ENCODE measurements at places on chromosomes 16 and 17.
A peak's percentile ranks its signal among the peaks of the same experiment; 100 is the strongest.

DNA sequence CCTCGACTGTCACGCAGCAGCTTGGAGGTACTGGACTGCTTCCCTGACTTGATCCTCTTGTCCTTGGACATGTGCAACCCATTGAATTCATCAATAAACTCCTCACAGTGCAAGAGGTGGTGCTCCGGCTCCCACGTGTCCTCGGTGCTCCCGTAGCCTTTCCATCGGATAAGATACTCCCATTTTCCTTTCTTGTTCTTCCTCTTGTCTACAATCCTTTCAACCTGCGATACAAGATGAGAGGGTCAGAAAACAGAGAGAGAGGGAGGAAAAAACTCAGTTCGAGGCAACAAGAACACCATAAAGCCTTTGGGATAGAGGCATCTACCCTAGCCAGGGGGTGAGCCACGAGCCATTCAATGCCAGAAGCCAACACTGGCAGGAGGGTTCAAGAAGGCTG is 119.5 kb downstream of the CDYL2 start:
- ATAC-seq, result no peak

DNA sequence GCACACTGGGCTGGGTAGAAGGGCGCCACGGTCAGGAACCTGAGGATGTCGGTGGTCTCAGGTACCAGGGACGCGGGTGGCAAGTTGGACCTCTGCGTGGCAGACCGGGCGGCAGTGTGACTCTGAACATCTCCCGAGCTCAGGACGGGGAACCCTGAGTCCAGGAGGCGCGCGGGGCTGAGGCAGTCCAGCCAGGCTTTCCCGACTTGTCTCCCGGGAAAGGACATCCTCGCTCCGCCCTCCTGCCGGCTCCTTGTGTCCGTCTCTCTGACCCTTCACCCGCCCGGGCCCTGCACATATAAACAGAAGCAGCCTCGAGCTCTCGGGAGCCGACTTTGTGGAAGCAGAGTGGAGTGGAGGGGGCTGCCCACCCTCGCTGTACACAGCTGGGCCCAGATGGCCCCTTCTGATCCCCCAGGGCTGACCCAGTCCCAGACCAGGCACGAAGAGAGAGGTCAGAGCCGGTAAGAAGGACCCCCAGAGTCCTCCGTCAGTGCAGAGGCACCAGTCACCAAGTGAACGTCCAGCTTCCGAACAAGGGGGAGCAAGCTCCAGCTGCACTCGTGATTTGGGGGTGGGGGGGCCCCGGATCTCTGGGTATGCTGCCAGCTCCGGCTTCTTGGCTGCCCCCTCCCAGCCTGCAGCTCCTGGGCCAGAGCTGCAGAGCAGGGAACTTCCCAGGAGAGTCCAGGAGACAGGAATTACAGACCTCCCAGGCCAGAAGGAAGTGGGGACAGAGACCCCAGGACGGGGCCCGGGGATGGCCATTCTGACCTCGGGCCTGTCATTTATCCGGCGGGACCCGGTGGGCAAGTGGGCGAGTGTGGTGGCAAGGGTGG is 8.5 kb upstream of the P2RX1 start:
- no peak for ATAC-seq

GRCh38 chr17:34055606-34056005 is 199.5 kb upstream of the CCL2 start:
- ATAC-seq, result no peak

DNA sequence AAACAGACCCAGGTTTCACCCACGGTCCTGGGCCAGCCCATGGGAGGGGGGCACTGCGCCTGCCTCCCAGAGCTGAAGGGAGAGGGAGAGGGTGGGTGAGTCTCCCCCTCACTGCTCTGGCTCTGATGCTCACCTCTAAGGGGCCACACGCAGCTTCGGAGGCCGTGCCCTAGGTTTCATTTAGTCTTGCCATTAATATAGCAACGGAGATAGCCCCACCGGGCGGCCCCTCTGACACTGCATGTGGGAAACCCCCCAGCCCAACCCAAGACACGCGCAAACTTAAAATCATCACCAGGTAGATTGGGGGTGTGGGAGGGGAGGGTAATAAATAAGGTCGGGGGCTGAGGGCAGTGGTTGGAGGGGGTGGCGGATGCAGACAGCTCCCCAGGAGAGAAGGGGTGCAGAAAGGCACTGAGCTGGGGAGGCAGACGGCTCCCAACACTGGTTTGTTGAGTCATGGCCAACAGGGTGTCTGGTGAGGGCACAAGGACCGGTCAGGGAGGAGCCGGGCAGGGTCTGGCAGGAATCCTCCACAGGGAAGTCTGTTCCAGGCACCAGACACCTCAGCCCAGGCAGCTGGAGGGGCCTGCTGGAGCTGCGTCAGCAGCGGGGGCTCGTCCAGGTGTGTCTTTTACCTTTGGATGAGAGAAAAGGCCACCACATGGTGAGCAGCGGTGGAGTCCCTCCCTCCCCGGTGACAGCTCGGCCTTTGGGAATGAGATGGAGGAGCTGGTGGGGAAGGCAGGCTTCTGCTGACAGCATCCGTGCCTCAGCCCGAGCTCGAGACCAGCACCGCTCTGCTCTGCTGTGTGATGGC is 32.0 kb upstream of the DOC2B start:
- no peak for ATAC-seq

DNA sequence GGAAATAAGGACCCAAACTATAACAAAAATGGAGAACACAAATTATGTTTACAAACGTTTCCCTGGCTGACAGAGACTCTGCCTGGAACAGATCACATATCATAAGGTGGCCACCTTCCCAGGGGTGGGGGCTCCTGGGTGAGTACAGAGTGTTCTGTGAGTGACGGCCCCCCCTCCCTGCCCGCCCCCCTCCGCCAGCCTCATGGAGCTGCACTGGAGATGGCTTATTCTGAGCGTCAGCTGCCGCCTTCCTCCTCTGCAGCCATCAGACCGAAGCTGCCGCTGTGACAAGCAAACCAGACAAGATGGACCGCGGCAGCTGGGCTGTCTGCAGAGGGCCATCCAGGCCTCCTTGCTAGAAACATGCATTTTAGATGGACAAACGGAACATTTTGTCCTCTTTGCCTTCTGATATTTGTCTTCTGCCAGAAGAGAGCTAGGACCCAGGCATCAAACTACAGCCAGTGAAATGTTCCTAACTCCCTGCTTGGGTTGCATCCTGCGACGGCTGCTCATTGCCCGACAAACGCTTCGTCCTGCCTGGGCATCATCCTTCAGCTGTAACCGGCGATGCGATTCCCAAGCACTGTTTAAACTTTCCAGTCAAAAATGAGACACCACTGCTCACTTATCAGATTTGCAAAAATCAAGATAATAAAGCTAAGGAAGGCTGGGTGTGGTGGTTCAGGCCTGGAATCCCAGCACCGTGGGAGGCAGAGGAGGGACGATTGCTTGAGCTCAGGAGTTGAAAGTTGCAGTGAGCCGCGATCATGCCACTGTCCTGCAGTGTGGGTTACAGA is 15.3 kb upstream of the RPTOR start:
- ATAC-seq, result no peak

DNA sequence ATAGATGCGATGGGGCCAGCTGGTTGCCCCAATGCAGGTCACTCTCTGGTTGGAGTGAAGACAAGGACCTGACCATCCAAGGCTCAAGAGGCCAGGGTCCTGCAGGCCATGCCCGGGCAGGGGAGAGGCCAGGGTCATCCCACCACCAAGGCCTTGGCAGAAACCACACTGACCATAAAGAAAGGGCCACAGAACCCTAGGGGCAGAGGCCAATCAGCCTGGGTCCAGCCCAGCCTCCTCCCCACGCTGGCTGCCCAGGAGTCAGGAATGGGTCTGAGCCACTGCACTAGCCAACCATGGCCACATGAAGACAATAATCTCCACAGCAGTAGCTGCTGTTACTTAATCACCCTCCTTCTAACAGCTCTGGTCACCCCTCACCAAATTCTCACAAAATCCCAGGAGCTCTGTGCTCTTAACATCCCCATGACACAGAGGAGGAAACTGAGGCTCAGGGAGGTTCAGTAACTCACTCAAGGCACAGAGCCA is 10.2 kb upstream of the BCAR1 start:
- ATAC-seq, result no peak

GRCh38 chr16:69699915-69700314 is 26.4 kb downstream of the NQO1 start:
- ATAC-seq, result no peak

GRCh38 chr17:78524870-78525510 is 52.2 kb downstream of the DNAH17 start:
- no peak for ATAC-seq

- no peak for ATAC-seq
Observed at GRCh38 chr17:56652628-56653027, 59.1 kb downstream of the NOG start.

GRCh38 chr17:83106913-83107655 is 27.7 kb downstream of the METRNL start:
- ATAC-seq, result no peak

DNA sequence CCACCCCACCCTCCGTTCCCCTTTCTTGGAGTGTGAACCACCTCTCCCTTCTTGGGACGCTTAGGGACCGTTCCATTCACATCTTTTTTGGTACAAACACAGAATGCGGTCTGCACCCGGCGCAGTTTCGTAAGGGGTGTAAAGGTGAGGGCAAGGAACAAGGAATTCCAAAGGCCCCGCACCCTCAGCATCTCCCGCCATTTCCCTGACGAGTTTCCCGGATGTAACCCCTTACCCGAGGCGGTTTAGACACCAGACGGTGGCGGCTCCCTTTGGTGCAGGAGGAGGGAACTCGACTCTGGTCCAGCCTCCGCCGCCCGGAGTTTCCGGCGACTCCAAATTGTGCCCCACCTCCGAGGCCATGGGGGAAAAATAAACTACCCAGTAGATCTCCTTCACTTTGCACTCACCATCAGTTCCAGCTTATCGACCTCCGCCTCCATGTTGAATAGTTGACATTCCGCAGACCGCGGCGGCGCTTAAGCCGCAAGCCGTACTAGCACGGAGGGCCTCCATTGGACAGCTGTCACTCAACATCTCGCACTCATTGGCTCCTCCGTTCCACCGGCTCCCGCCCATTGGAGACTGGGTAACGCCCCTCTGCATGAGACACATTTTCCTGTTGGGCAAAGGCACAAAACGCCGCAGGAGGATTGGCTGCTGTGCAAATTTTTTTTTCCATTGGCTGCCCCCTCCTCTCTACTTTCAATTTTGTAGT is at the start of gene SKA2:
SKA2 (minus strand) TSS at position 466 of the 718 bp plus-strand sequence; CDS start at position 443, 23 bp downstream.
- ATAC-seq, result peak; percentile 88

- no peak for ATAC-seq
Observed at GRCh38 chr16:13823501-13823900, 96.5 kb upstream of the ERCC4 start.
